ENCODE measurements at places on chromosomes 3 and 15.

- H3K4me3 ChIP-seq, result no peak overlapping the region
- H3K4me1 ChIP-seq, result no peaks in the 10 kb centered on the region
- DNase-seq, result no peak
- no peaks in the 10 kb centered on the region for H3K36me3 ChIP-seq
Measured at GRCh38 chr3:8746780-8747345, 13.3 kb downstream of the CAV3 start.

DNA sequence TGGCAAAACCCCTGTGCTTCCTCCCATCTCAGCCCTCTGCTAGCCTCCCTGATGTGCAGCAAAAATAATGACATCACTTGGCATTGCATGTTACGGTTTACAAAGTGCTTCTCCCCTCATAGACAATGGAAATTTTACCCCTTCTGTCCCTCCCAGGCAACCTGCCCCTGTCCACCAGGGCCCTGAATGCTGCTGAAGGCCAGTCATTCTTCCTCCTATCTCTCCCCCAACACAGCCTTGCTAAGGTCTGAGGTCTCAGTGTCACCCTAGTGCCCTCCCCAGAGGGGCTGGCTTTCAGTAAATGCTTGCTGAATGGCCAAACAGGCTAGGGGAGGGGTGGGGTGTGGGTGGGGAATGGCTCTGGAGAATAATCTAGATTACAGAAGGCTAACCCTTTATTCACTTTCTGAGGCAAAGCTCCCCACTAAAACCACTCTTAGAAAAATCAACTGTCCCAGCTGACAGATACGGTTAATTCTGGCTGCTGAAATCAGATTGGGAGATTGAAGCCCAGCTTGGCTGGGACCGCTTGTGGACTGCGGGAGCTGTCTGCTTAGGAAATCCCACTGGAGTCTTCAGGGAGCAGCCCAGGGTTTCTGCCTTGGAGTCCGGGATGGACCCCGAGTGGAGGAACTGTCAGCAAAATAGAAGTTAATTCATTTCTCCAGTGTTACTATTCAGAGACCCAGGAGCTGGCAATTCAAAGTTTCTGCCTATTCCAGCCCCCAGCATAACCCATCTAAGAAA lies 22.9 kb downstream of the ANP32A start:
- no peak overlapping the region for H3K4me3 ChIP-seq
- H3K27me3 ChIP-seq, result no peaks in the 10 kb centered on the region
- peaks cover 7% of the 10 kb centered on the region for H3K36me3 ChIP-seq
- DNase-seq, result no peak

DNA sequence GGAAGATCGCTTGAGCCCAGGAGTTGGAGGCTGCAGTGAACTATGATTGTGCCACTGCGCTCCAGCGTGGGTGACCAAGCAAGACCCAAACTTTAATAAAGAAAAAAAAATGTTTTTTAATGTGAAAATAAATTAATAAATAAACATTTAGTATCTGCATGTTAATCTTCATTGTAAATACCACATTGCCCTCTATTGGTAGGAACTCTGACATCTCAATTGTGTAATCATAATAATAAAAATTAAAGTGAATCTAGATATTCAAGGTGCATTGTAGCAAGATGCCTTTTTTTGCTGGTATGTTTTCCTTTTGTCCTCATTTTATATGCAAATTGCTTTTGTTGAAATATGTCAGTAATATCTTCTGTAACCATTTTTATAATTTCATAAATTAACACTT lies 95.0 kb upstream of the LIMD1 start:
- H3K36me3 ChIP-seq, result peaks cover 33% of the 10 kb centered on the region
- peak; percentile 38 for DNase-seq
- no peaks in the 10 kb centered on the region for H3K27me3 ChIP-seq
- no peak overlapping the region for H3K27ac ChIP-seq
- no peaks in the 10 kb centered on the region for H3K4me1 ChIP-seq
- H3K4me3 ChIP-seq, result no peak overlapping the region

- H3K4me1 ChIP-seq, result no peaks in the 10 kb centered on the region
- H3K4me3 ChIP-seq, result no peak overlapping the region
- DNase-seq, result no peak
- no peaks in the 10 kb centered on the region for H3K36me3 ChIP-seq
Measured at GRCh38 chr3:81936817-81937216, 175.4 kb upstream of the GBE1 start.
